IPS-NIHi11 (cell line): ENCODE measurements at places on chromosomes 2 and 18.

- DNase-seq = no peak
These were observed 134.4 kb downstream of the ACTR3 start for GRCh38 chr2:114024326-114024725.

DNA sequence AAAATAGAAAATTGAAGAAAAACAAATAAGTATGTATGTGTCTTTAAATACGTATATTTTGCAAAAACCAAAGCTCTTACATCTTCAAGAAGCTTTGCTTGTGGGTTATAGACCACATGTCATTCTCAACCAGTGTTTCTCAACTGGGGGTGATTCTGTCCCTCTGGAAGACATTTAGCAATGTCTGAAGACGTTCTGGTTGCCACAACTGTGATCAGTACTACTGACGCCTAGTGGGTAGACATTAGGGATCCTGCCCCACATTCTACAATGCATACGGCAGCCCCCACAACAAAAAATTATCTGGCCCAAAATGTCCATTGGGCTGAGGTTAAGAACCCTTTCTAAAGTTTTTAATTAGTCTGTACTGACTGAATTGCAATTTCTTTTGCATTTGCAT is 48.4 kb downstream of the UNC50 start:
- no peak for DNase-seq

- DNase-seq = no peak
These were observed 252.9 kb downstream of the CLIP4 start for GRCh38 chr2:29367986-29368658.

DNA sequence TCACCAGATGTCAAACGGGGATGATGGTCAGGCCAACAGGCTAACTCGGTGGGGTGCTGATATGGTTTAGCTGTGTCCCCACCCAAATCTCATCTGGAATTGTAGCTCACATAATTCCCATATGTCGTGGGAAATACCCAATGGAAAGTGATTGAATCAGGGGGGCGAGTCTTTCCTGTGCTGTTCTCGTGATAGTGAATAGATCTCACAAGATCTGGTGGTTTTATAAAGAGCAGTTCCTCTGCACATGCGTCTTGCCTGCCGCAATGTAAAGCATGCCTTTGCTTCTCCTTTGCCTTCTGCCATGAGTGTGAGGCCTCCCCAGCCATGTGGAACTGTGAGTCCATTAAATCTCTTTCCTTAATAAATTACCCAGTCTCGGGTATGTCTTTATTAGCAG is 74.4 kb upstream of the YWHAQ start:
- no peak for DNase-seq

GRCh38 chr18:11565716-11566115 is 43.7 kb upstream of the SLC35G4 start:
- no peak for DNase-seq

DNA sequence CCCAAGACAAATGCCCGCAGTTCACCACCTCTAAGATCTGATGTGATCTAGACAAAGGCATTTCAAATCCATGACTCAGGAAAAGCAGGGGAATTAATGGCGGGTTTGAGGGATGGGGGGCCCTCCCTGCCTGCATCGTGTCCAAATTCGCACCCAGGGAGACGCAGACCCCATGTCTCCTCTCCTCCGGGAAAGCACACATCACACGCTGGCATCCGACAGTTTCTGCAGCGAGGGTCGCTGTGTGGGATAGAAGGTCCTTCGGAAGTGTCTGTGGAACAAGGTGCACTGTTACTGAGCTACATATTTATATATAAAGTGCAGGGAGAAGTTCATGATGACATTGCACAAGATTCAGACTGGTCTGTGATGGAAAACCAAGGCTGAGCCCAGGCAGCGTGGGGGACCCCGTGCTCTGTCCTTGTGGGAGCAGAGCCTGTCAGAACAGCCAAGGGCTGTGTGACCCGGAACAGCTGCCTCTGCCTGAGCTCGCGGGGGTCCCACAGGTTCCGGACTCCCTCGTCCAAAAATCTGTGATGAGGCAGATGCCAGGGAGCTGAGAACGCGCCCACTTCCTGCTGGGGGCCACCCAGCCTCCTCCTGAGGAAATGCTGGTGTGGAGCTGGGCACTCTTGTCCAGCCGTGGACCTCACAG is 82.3 kb upstream of the CTDP1 start:
- DNase-seq = no peak

DNA sequence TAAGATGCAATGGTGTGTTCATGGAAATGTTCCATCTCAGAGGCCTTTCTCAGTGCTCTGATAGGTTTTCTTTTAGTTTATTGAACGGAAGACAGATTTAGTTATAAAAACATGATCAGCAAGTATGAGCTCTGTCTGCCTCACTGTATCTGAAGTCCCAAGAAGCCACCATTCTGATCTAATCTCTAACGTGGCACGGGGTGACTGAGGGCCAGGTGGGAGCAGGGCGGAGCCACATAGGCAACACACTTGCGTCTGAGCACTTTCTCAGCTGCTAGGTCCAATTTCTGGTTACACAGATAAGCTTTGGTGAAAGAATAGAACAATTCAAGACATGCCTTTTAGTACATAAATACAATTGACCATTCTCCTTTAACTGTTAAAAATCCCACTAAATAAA is 60.4 kb downstream of the SNTG2 start:
- DNase-seq = no peak

- DNase-seq = no peak
These were observed 37.3 kb upstream of the GRP start for GRCh38 chr18:59182673-59183072.

GRCh38 chr2:108776475-108776874 is 10.1 kb upstream of the CCDC138 start:
- DNase-seq = no peak

DNA sequence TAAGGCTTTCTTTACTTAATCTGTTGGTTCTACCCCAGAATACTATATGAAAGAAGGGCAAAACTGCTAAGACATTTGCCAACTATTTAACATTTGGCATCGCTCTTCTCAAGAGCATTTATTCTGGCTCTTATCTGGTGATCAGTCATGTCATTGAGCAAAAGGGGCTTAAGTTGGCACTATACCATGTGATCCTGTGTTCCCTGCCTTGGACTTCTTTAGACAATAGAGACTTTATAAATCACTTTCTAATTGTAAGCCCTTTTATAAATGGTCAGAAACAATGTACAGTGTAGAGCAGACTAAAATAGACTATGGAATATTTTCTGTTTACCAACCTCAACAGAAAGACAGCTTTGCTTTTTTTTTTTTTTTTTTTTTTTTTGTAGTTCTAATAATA is 52.1 kb downstream of the GTF3C3 start:
- DNase-seq = no peak

- DNase-seq = no peak
These were observed 6.4 kb downstream of the WNT10A start for GRCh38 chr2:218887079-218887478.

GRCh38 chr18:64330161-64330560 is 181.3 kb upstream of the LINC00305 start:
- DNase-seq = peak; percentile 26

GRCh38 chr2:43375746-43376522 is 149.5 kb upstream of the ZFP36L2 start:
- DNase-seq = no peak

DNA sequence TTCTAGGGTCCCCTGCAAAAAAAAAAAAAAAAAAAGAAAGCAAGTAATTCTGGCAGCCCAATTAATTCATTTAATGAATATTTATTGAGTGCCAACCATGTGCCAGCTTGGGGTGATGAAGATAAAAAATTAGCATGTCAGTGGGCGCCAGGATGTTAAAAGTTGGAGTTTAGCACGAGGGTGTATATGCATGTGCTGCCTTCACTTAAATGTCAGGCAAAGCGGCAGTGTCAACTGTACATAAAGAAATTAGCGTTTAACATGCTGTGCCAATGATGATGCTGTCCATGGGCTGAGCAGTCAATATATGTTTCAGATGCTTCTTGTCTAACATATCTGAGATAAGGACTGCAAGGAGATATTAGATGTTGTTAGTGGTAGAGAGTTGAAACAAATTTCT is 49.5 kb downstream of the ASAP2 start:
- DNase-seq = no peak

DNA sequence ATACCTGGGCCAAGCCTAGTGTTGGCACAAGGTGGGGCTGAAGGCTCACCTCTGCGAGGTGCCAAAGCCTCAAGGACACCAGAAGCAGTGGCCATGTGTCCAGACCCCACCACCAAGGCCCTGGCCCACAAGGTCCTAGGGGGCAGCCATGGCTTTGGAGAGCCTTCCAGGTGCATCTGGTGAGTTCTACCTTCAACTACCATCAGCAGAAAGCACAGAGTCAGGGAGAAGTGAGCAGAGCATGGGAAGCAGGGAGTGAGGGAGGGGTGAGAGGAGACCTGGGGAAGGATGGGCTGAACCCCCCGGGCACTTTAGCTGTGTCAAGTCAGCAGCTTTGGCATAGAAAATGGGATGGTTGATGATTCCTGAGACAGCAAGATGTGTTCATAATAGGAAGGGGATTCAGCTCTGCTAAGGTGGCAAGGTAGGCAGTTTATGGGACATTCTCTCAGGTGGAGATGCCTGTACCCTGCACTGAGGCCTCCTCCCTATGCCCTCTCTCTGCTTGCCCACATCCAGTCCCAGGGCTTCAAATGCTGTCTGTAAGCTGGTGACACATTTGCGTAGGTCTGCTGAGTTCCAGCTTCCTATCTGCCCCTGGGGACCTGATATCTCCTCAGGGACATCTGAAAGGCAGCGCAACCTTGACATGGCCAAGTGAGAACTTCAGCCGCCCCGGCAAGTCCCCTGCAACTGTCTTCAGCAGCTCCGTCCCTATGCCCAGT is 83.4 kb upstream of the RGPD5 start:
- DNase-seq = no peak

DNA sequence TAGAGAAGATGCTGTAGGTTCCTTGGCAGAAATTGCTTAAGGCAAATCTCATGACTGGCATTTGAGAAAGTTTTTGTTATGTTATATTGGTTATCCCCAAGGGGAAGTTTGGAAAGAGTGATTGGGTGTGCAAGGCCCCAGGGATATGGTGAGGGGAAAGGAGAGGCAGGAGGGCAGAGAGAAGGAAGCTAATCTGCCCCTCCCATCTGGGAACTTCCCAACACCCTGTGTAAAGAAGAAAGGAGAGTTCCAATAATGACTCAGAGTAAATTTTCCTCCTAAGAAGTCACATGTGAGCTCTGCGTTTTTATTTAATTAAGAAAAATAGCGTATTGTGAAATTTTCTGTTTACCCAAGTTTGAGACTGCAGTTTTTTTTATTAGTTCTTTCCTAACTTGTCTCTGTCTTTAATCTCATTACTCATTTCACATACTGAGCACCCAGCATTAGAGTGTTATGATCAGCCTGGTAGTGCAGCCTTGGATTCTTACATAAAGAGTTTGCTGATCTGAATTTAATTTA is 3.1 kb upstream of the KYNU start:
- DNase-seq = no peak

DNA sequence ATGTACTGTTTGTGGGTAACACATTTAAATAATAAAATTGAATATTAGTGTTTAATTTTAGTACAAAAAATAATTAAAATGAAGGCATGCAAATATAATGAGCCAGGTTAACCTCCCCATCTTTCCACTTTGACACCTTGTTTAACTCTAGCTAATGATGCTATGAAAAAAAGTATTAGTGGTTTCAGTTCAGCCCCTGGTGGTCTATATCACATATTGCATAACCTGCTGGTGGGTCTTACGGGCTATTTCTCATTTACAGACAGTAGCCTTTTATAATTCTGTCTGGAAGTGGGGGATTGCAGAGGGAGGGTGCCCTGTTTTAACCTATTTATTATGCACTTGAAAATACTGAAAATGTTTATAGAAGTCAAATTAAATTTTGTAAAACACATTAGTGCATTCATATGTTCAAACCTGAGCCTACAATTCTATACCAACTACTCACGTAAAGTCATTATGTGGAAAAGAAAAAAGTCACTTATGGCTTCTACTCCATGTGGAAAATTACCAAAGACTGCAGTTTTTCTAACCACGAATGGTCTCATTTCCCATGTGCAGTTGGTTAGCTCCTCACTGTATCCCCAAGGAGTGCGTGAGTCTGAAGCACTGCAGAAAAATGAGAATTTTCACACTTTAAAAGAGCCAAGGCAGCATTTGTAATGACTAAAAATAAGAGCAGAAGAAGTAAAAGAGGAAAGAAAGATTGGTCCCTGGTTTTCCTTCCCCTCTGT is 381.0 kb downstream of the MTX2 start:
- no peak for DNase-seq

- DNase-seq = no peak
These were observed 25.5 kb upstream of the IL37 start for GRCh38 chr2:112885506-112885902.

DNA sequence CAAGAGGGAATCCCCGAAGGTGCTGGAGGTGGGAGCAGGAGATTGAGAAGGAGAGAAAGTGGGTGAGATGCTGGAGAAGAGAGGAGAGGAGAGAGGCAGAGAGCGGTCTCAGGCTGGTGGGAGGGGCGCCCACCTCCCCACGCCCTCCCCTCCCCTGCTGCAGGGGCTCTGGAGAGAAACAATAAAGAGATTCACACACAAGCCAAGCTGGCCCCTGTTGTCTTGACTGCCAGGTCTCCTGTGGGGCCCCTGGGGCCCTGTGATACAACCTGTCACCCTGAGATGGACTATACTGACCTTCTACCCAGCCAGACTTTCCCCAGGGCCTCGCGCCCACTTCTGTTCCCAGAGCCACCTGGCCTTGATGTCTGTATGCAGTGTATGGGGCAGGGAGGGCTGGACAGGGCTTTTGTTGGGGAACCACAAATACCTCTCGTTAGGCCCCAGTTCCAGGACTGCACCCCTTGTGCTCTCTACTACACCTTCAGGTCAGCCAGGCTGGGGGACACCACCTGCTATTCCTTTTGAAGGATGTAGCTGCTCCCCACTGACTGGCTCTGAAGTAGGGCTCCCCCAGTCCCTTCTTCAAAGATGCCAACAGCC is 8.0 kb upstream of the SPEG start:
- no peak for DNase-seq

GRCh38 chr2:44623622-44624351 is 262.0 kb downstream of the CAMKMT start:
- DNase-seq = no peak

GRCh38 chr2:181862583-181863281 is 28.8 kb upstream of the ITPRID2 start:
- no peak for DNase-seq

DNA sequence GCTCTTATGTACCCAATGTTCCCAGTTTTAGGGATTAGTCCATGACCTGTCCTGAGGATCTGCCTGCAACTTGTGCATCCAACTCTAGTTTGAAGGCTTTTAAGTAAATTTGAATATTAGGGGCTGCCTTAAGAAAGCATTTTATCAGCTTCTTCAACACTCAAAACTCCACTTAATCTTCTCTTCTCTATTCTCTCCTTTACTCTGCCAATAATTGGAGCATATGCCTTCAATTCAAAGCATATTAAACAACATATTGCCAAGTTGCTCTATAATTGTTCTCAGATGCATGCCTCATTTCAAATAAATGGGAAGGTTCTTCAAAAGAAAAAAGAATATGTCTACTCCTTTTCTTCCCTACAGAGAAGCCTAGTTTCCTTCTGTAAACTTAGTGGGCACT is 84.8 kb upstream of the NCKAP5 start:
- no peak for DNase-seq
